ENCODE measurements at places on chromosomes 13 and 19.

GRCh38 chr13:77048681-77049080 is 21.7 kb upstream of the FBXL3 start:
- no peak for DNase-seq

GRCh38 chr19:45403781-45404556 is 900 bp downstream of the PPP1R13L start:
- DNase-seq: peak; percentile 87

GRCh38 chr19:4149518-4150288 is 3.7 kb upstream of the CREB3L3 start:
- no peak for DNase-seq

- peak; percentile 25 for DNase-seq
Observed at GRCh38 chr13:112133499-112134390, 66.8 kb downstream of the SOX1 start.
